ENCODE measurements at places on chromosomes 12 and 14.
A peak's percentile ranks its signal among the peaks of the same experiment; 100 is the strongest.

GRCh38 chr14:101739446-101740141, 21.9 kb upstream of the PPP2R5C start:
- peak; percentile 1 for DNase-seq

GRCh38 chr12:55446326-55446725, 2.5 kb downstream of the OR6C2 start:
- DNase-seq: no peak

DNA sequence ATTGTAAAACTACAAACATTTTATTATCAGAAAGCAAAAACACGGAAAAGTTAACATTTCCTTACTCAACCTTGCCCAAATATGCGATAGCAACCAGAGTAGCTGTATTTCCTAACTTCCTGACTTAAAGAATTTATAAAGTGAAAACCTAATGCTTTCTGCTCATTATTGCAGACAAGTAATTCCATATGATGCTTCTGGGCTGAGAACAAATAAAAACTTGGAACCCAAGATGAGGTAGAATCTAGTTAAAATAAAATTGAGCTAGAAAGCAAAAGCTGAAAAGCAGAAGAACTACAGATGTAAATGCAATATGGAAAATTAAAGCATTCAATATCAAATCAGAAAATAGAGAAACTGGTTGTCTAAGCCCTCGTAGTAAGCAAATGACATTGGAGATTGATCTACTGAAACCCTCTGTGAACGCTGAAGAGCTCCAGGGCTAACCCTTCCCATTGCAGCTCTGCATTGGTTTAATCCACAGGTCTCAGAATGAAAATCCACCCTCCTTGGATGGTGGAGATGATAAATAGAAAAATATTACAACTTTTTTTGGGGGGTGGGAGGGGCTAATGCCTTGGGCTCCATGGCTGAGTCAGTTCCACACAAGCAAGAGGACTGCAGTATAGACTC, 40.7 kb downstream of the CORO1C start:
- no peak for DNase-seq

DNA sequence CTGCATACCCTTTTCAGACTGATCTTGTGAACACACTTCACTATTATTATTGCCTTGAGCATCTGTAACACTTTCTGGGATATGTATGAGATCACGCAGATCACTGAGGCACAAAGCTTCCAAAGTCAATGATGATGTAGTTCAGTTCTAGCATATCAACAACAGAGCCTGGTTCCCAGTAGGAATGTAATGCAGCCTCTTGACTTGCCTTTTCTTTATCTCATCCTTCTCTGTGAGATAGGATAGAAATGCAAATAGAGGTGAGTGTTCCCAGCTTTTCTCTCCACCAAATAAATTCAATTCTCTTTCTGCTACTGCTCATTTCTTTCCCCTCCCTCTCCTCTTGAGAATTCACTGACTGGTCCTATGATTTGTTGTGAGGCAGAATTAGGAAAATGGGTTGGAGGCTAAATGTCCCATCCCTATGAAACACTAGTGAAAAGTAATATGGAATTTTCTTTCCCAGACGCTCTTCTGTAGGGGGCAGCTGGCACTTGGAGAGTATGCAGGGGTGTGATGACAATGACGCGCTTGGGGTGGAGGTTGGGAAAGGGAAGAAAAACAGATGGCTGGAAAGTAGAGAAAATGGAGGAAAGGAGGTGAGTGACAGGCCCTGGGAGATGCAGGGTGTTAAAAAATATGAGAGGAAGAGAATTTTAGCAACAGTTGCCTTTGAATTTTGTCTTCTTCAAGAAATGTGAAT, 96.0 kb upstream of the TMTC1 start:
- DNase-seq: no peak
